ENCODE measurements at places on chromosomes 16 and 17. TPM values are rescaled to one million over a fixed set of nuclear protein-coding genes. Genes with fewer than 3 reads are reported as not detected.

Gene C1QTNF8
- 0.25 TPM for polyA plus RNA-seq

Gene LITAFD
- polyA plus RNA-seq, result 0.15 TPM

Gene DHX58
- polyA plus RNA-seq, result 14.2 TPM

DNA sequence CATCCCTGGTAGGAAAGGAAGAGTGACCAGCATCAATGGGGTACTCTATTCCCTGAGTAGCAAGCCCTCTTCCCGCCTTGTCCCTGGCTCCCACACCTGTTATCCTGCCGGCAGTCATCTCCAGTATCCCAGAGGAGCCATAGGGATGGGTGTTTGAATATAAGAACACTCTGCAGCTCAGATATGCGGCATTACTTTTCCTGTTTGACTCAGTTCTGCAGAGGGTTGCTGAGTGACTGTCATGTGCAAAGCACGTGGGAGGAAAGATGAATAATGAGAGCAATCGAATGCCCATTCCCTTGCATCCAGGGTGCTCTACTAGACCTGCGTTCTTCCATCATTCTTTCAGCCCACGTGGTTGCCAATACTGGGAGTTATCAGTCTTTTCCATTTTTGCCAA is 115.1 kb downstream of the PRKCB start:
- no peak for DNase-seq

GRCh38 chr17:39139561-39139960 is 11.9 kb downstream of the PLXDC1 start:
- no peak for DNase-seq

DNA sequence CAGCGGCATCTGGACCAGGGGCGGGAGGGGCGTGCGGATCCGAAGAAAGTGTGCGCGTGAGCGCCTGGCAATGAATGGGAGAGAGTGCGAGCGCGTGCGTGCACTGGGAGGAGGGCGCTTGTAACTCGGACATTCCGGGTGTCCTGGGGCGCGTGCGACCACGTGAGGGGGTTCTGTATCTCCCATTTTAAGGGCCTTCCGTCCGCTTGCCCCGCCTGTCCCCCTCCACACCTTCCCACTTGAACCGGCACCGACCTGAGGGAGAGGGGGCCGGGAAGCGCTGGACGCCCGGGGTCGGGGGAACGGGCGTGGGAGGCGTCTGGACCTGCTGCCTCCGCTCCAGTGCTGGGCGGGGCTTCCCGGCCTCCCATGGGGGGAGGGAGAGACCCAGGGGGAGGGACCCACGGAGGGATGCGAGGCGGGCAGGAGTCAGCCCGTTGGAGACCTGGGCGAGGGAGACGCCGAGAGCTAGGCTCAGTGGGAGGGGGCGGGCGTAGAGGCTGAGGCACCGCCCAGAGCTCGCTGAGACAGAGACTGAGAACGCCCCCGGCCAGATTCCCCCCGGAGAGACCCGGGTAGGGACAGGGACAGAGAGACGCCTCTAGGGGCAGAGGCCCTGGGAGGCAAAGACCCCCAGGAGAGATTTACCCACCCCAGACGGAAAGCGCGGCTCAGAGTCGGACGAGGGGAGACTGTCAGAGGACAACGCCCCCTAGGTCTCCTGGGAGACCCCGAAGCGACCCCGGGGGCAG is at the start of gene KREMEN2:
Gene KREMEN2 (plus strand): TSS at position 553 of the 752 bp plus-strand sequence. CDS start 246 bp downstream, outside the sequence.
- DNase-seq, result no peak

DNA sequence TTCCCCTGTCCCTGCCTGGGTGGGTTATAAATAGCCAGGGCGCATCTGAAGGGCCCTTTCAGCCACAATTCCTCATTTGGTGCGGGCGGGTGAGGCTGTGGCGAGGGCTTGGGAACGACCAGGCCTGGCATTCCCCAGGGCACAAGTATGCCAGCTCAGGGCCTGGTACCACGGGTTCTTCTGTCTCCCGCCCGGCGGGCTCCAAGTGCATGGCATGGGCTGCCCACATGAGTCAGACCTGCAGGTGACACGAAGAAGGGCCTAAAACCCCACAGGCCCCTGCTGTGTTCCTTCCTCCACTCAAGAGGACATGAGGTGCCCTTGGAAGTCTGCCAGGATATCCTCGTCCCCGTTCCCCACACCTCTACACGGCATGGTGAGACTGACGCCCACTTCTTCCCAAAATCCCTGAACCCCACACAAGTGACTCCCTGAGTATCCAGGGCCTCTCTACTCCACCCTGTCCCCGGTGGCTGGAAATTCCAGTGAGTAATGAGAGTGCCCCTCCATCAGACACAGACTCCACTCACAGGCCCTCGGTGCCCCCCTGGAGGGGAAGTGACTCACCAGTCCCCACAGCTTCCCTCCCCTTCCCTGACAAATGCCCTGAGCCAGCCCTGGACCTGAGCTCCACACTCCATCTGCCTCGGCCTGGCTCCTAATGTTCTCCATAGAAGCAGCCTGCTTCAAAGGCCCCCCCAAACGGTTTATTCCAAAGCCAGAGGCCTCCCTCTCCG is 68.8 kb downstream of the ABR start:
- DNase-seq, result no peak
